ENCODE measurements at places on chromosomes 13 and 19. TPM values are rescaled to one million over a fixed set of nuclear protein-coding genes. Genes with fewer than 3 reads are reported as not detected.

DNA sequence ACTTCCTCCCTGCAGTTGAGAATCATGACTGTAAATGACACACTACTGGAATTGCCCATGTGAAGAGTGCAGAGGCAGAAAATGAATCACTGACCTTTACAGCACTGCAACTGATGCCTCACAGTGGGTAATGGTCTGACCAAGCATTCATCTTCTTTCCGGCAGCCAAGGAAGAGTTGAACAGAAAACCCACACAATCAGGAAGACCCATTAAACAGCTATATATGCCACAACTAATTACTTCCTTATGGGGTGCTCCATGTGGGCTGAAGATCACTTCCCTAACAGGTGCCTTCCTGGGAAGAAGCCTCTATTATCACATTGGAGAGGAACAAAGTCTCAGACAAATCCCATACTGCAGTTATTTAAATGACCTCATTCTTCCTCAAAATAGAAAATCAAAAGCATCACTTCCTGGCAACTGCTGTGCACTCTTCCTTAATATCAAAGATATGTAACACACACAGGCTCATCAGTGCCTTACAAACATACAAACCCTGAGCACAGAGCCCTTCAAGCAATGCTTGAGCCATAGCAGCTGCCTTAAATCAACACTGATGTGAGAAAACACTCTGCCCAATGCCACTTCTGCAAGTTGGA lies 45.8 kb downstream of the RUBCNL start:
- H3K27ac ChIP-seq, result no peak overlapping the region
- no peak for DNase-seq
- no peaks in the 10 kb centered on the region for H3K27me3 ChIP-seq
- no peaks in the 10 kb centered on the region for H3K36me3 ChIP-seq

- DNase-seq, result no peak
- no peak overlapping the region for H3K4me3 ChIP-seq
- H3K36me3 ChIP-seq, result peaks cover 30% of the 10 kb centered on the region
- H3K27ac ChIP-seq, result no peak overlapping the region
- no peaks in the 10 kb centered on the region for H3K27me3 ChIP-seq
These were observed 37.8 kb downstream of the SMARCA4 start for GRCh38 chr19:10998666-10999065.

- H3K4me1 ChIP-seq, result no peaks in the 10 kb centered on the region
- H3K27ac ChIP-seq, result no peak overlapping the region
- H3K27me3 ChIP-seq, result peaks cover 8% of the 10 kb centered on the region
- H3K36me3 ChIP-seq, result no peaks in the 10 kb centered on the region
- DNase-seq, result no peak
These were observed 44.0 kb upstream of the CYP2B6 start for GRCh38 chr19:40947114-40947513.

Gene OR4F17
- total RNA-seq, result not detected

GRCh38 chr19:13610039-13610691 lies 103.9 kb upstream of the CACNA1A start:
- H3K4me3 ChIP-seq, result peak overlapping the region; percentile 54
- H3K27me3 ChIP-seq, result peaks cover 17% of the 10 kb centered on the region
- H3K36me3 ChIP-seq, result no peaks in the 10 kb centered on the region
- peak overlapping the region; percentile 68 for H3K27ac ChIP-seq
- peaks cover 8% of the 10 kb centered on the region for H3K4me1 ChIP-seq

- DNase-seq, result no peak
- H3K27ac ChIP-seq, result no peak overlapping the region
- H3K36me3 ChIP-seq, result no peaks in the 10 kb centered on the region
- H3K4me1 ChIP-seq, result peaks cover 18% of the 10 kb centered on the region
- no peak overlapping the region for H3K4me3 ChIP-seq
These were observed 49.5 kb upstream of the STK24 start for GRCh38 chr13:98626298-98626935.

GRCh38 chr13:114229506-114229905 lies 5.2 kb upstream of the CDC16 start:
- H3K36me3 ChIP-seq, result no peaks in the 10 kb centered on the region
- DNase-seq, result no peak
- H3K27me3 ChIP-seq, result peaks cover 57% of the 10 kb centered on the region
- H3K4me3 ChIP-seq, result no peak overlapping the region

DNA sequence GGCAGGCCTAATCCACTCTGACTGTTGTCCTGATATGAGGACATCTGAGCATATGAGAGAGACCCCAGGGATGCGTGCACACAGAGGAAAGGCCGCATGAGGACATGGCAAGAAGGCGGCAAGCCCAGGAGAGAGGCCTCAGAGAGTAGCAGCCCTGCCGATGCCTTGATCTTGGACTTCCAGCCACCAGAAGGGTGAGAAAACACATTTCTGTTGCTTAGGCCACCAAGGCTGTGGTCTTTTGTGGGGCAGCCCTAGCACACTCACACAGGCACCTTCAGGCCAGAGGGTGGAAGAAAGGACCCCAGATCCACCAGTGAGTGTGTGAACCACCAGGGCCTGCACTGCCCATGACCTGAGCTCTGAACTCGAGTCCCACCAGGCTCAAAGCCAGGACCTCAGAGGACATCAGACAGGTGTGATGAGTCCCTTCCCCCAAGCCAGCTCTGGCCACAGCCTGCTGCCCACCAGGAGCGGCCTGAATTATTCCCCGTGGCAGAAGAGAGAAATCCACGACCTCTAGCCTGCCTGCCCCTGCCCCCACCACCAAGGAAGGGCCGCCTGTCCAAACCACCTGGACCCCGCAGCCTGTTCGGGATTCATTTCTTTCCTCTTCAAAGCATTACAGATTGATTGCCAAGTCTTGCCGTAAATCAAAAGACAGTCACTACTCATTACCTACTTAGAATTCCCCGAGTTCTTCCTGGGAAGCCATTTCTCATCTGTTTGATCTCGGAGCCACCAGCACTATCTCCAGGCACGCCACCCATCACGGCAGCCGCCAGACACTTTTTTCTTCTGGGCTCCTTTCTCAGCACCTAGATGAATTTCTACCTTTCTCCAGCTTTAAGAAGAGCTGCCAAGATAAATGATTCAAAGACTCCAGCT lies 72.2 kb downstream of the CEBPG start:
- DNase-seq, result no peak
- no peak overlapping the region for H3K27ac ChIP-seq
- H3K4me3 ChIP-seq, result no peak overlapping the region
- no peaks in the 10 kb centered on the region for H3K27me3 ChIP-seq
- H3K4me1 ChIP-seq, result no peaks in the 10 kb centered on the region

Gene CGB2
- total RNA-seq, result not detected

DNA sequence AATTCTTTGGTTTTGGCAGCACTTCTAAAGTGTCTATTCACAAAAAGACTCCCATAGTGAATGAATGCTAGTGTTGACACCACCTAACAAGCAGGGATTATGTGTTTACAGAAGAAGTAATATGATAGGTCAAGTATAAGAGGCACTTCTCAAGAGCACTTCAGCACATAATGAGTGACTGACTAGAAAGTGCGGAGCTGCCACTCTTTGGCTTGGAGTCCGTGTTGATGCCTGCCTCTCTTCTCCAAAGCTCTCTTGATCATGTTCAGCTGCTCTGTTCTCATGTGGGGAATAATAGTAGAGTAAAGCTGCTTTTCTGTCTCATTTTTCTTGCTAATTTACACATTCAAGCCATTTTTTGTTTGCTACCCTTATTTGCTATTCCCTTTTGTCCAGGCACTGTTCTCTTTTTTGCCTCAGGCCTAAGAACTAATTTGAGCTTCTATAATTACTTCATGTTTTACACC lies 22.7 kb upstream of the MAB21L1 start:
- H3K4me1 ChIP-seq, result peaks cover 37% of the 10 kb centered on the region
- peaks cover 3% of the 10 kb centered on the region for H3K36me3 ChIP-seq
- DNase-seq, result no peak
